ENCODE measurements at places on chromosomes 7 and 10.

DNA sequence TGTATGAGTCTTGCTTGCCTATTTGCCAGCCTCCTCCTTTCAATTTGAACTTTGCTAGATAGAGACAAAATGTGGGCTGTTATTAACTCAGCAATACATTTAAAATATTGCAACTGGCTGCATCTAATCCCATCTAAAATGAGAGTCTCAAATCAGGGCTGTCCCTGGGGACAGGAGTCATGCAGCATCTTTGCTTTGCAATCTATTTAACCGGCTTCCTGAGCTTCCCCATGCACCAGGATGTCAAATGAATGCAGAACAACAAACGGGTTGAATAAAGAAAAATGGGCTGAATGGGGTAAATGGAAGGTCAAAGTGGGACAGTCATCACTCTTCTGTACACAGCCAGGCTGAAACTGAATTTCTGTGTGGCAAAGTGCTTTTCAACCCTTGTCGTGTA lies 89.2 kb downstream of the AOAH start:
- peaks cover 11% of the 10 kb centered on the region for H3K4me1 ChIP-seq
- H3K27me3 ChIP-seq: peaks cover 4% of the 10 kb centered on the region
- no peak for DNase-seq
- H3K4me3 ChIP-seq: no peak overlapping the region
- H3K27ac ChIP-seq: no peak overlapping the region
- H3K36me3 ChIP-seq: no peaks in the 10 kb centered on the region

- H3K27ac ChIP-seq: no peak overlapping the region
- H3K27me3 ChIP-seq: no peaks in the 10 kb centered on the region
- no peaks in the 10 kb centered on the region for H3K4me1 ChIP-seq
- DNase-seq: no peak
Observed at GRCh38 chr10:23864631-23865147, 344.2 kb upstream of the KIAA1217 start.

GRCh38 chr7:70098133-70098561 lies 499.9 kb downstream of the AUTS2 start:
- no peak overlapping the region for H3K4me3 ChIP-seq
- no peaks in the 10 kb centered on the region for H3K36me3 ChIP-seq
- H3K27me3 ChIP-seq: peaks cover 3% of the 10 kb centered on the region
- peak overlapping the region; percentile 24 for H3K27ac ChIP-seq
- DNase-seq: peak; percentile 18

DNA sequence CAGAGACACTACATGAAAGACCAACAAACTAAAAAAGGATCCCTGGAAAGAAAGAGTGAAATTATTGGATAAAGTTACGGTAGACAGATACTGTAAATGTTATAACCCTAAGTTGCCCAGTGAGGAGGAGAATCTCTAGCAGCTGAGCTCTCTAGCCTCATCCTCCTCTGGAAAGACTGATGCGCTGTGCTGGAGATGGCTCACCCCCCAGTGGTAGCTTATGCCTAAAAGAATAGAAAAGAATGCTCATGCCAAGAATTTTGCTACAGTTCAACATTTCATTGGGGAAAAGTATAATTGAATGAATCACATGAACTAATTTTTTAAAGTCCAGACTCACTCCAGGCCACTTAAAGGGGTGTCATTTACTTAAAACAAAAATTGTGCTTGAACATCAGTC lies 50.8 kb upstream of the RNF32 start:
- H3K27me3 ChIP-seq: peaks cover 4% of the 10 kb centered on the region
- DNase-seq: no peak
- peaks cover 8% of the 10 kb centered on the region for H3K36me3 ChIP-seq
- no peak overlapping the region for H3K4me3 ChIP-seq
- H3K4me1 ChIP-seq: peaks cover 3% of the 10 kb centered on the region

DNA sequence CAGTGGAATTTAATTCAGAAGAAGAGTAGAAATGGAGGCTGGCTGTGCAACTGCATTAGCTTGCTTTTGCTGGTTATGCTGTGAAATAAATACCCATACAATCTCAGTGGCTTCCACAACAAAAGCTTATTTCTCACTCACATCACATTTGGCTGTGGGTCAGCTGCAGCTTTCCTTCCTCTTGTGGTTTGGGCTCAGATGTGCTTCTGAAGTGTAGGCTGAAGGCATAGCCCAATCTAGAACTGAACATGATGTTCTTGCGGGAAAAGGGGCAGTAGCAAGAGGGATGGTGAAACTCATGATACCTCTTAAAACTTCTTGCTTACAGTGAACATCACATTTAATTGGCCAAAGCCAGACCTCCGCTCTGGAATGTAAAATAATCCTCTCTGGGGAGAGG lies 119.9 kb downstream of the HECW1 start:
- no peaks in the 10 kb centered on the region for H3K4me1 ChIP-seq
- H3K27me3 ChIP-seq: no peaks in the 10 kb centered on the region
- H3K4me3 ChIP-seq: no peak overlapping the region
- no peak overlapping the region for H3K27ac ChIP-seq
- H3K36me3 ChIP-seq: no peaks in the 10 kb centered on the region

DNA sequence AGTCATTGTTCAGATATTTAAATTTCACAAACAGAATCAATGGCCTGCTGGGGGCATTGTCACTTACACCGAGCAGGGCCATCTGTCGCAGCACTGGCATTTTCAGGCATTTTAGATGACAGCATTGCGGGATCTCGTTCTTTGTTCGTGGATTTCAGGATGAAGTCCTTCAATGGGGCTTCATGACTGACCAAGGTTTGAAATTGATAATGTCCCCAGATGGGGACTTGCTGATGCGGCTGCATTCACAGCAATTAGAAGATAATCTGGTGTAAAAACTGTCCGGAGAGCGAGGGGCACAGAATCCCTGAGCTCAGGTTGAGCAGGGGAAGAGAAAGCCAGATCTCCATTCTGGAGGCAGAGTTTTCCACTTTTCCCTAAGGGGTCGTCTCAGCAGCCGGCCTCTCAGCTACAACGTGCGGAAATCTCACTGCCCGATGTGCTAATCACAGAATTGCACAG lies 1.9 kb upstream of the C7orf33 start:
- no peaks in the 10 kb centered on the region for H3K36me3 ChIP-seq
- H3K27ac ChIP-seq: peak overlapping the region; percentile 100
- peak; percentile 66 for DNase-seq
- peak overlapping the region; percentile 86 for H3K4me3 ChIP-seq
- H3K27me3 ChIP-seq: peaks cover 4% of the 10 kb centered on the region

- peaks cover 5% of the 10 kb centered on the region for H3K27me3 ChIP-seq
- peaks cover 7% of the 10 kb centered on the region for H3K4me1 ChIP-seq
- H3K27ac ChIP-seq: no peak overlapping the region
- peak; percentile 75 for DNase-seq
- peaks cover 22% of the 10 kb centered on the region for H3K36me3 ChIP-seq
- H3K4me3 ChIP-seq: no peak overlapping the region
Observed at GRCh38 chr10:132223156-132223590, 36.4 kb downstream of the DPYSL4 start.

DNA sequence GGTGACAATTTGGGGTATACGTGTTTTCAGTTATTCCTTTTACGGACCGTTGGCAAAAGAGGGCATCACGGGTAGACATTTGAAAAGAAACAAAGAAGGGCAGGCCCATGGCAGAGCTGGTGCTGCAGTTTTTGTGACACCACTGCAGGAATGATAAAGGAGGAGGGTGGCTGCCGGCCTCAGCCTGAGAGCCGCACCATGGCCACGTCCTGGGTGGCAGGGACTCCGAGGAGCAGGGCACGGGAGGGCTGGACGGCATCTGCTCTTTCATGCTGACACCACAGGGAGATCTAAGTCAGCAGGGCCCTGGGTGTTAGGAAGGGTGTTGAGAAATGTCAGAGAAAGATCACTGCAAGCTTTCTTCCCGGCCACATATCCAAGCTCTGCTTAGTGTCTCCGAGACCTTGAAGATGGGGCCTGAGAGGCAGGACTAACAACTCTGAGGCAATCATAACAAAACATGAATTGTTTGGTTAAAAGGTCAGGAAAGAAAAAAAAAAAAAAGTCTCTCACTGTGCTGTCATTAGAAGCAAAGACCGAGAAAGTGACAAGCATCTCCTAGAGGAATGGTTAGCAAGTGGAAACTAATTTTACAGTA lies 36.6 kb downstream of the INSYN2A start:
- H3K4me1 ChIP-seq: peaks cover 15% of the 10 kb centered on the region
- no peaks in the 10 kb centered on the region for H3K36me3 ChIP-seq
- no peaks in the 10 kb centered on the region for H3K27me3 ChIP-seq
- no peak overlapping the region for H3K4me3 ChIP-seq
- DNase-seq: no peak

DNA sequence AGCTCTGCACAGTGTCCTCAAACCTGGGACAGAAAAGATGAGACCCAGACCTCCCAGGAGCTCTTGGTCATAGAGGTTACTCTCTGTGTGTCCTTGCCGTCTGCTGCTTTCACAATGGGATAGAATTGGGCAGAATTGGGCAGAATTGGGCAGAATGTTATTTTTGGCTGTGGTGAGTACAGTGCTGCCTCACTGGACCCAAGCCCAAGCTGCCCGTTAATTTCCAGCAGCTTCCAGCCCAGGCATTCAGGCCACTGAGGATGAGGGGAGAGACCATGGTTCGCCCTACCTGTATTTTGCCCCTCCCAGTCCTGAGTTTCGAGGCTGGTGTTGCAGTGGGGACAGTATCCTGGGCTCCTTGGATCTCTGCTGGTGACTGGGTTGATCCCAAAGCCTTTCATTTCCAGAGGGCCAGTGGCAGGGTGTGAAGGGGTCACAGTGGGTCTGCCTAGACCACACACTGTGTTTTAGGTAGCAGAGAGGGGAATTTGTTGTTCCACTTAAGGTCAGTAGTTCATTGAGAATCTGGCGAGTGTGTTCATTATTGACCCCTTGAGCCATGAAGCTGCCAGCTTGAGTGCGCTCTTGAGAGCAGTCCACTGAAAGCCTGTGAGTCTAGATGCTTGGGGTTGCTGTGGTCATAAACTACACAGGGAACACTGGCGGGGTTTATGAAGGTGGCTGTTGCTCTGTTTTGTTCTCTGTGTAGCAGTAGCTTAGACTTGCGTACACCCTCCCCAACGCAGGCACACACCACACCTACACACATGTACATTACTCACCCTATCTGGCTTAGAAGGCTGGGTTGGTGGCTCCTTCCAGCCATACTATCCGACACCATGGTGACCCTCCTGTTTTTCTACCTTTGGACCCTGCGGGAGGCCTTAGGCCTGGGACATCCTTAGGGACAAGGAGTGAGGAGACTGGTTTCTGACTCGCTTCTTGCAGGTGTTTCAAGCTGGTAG lies 23.5 kb downstream of the NACAD start:
- H3K27ac ChIP-seq: no peak overlapping the region
- H3K36me3 ChIP-seq: no peaks in the 10 kb centered on the region
- peaks cover 16% of the 10 kb centered on the region for H3K4me1 ChIP-seq
- H3K27me3 ChIP-seq: peaks cover 2% of the 10 kb centered on the region
- no peak for DNase-seq

DNA sequence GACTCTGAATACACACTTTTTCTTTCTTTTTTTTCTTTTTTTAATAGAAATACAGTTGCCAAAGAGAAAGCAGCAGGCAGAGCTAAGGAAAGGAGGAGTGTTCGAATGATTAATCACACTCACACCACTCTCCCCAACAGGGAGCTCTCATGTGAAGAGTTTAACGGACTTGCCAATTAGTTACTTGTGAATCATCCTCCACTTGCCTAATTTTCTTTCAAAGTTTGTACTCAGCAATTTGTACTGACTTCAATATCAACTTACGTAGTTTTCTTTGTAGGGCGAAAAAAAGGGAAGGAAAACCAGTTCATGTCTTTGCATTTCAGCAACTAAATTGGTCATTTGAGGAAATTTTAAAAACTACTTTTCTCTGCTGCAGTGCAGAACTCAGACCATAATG lies 109.2 kb downstream of the PIP4K2A start:
- DNase-seq: no peak
- H3K27me3 ChIP-seq: no peaks in the 10 kb centered on the region
- H3K4me3 ChIP-seq: no peak overlapping the region
- H3K4me1 ChIP-seq: peaks cover 5% of the 10 kb centered on the region
- no peak overlapping the region for H3K27ac ChIP-seq
- no peaks in the 10 kb centered on the region for H3K36me3 ChIP-seq

DNA sequence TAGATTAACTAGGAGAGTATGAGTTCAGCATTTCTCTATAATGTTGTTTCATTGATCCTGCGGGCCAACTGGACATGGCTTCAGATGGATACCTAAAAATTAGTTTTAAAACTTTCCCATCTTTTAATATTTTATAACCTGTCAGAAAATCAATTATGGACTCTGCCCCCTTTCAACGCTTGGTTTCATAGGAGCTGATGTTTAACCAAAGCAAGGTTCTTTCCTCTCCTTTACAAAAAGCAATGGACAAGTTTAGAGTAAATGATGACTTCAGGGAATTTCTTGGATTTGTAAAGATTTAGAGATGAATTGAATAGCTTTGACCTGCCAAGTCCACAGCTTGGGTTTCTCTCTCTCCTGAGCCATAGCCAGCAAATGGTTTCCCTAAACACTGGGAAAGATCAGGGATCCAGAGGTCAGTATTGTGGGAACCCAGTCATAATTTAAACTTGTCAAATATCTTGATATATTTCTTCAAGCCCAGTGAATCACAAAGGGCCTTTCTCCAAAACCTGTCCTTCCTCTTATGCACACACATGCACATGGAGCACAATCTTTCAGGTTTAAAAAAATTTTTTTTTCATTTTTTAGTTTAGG lies 177.1 kb downstream of the EVX1 start:
- H3K4me1 ChIP-seq: no peaks in the 10 kb centered on the region
- H3K4me3 ChIP-seq: no peak overlapping the region
- peaks cover 5% of the 10 kb centered on the region for H3K36me3 ChIP-seq

Measured in glutamatergic neuron (in vitro differentiated cells).